ENCODE measurements at places on chromosomes 12 and 14.

DNA sequence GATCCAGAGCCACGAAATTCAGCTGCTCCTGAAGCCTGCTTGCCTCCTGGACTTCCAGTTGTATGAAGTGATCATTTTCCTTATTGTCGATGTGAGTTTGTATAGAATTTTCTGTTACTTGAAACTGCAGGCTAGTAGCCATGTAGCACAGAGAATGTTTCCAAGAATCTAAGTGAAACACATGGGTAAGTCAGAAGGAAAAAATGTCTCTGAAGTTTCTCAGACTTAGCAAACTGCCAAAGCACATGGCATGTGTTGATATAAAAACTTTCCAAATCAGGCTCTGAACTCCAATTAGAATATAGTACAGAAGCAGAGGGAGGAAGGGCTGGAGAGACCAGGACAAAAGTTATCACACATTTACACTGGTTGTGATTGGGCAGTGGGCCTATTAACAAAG lies 9.8 kb upstream of the PCNX1 start:
- no peak for DNase-seq

DNA sequence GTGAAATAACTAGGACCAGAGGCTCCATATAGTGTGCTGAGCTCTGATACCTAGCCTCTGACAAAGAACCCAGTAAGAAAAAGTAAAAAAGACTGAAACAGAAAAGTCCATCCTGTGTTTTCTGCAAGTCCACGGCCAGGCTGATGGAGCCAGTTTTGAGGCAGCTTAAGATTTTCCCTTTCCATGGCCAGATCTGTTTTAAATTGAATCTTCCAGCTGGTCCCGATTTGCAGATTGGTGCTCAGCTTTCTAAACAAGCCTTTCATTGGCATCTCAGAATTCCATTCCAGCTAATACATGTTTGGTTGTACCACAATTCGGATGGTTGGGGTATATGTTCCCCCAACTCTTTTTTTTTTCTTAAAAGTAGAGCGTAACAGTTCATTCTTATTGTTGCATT lies 152.0 kb downstream of the DACT1 start:
- DNase-seq = no peak

DNA sequence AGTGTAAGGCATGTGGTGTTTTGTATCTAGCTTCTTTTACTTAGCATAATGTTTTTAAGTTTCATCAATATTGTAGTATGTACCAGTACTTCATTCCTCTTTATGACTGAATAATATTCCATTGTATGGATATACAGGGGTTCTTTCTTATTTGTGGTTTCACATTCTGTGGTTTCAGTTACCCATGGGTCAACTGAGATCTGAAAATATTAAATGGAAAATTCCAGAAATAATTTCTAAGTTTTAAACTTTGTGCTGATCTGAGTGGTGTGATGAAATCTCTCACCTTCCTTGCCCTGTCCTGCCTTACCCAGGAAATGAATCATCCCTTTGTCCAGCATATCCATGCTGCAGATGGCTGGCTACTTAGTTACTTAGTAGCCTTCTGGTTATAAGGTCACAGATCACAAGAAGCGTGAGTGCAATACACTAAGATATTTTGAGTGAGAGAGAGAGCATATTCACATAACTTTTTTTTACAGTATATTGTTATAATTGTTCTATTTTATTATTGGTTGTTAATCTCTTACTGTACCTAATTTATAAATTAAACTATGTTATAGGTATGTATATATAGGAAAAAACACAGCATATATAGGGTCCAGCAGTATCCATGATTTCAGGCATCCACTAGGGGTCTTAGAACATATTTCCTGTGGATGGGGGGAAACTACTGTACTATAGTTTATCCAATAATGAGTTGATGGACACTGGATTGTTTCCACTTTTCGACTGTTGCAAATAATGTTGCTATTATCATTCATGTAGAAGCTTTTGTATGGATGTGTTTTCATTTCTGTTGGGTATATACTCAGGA lies 59.6 kb upstream of the LRTM2 start:
- no peak for DNase-seq

DNA sequence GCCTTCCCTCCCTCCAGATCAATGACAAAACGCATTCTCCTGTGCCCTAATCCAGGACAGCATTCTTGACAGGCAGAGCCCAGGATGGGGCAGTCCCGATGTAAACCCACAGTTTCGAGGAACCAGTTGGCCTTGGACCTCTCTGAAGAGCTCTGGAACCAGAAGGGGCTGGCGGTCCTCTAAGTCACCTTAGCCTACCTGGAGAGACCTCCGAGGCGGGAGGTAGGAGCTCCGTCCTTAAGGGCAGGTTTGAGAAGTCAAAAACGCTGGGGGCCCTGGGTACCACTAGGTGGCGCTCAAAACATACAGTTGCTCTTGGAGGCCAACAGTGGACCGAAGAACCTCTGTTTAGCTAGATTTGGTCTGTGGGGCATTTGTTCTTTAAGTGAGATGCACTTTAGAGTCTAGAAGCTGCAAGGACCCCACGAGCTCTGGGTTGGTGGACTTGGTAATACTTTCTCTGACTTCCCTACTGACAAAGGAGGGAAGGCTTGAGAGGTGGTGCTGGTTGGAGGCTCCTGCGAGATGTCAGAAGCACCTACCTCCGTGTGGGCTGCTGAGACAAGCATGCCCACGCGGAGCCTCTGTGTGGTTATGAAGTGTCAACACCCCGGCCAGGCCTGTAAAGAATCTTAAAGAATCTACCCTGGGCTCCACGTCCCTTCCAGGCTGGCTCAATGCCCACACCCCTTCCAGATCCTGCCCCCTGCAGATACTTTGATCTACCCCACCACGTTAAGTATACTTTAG lies 74.8 kb upstream of the CHST11 start:
- peak; percentile 64 for DNase-seq

DNA sequence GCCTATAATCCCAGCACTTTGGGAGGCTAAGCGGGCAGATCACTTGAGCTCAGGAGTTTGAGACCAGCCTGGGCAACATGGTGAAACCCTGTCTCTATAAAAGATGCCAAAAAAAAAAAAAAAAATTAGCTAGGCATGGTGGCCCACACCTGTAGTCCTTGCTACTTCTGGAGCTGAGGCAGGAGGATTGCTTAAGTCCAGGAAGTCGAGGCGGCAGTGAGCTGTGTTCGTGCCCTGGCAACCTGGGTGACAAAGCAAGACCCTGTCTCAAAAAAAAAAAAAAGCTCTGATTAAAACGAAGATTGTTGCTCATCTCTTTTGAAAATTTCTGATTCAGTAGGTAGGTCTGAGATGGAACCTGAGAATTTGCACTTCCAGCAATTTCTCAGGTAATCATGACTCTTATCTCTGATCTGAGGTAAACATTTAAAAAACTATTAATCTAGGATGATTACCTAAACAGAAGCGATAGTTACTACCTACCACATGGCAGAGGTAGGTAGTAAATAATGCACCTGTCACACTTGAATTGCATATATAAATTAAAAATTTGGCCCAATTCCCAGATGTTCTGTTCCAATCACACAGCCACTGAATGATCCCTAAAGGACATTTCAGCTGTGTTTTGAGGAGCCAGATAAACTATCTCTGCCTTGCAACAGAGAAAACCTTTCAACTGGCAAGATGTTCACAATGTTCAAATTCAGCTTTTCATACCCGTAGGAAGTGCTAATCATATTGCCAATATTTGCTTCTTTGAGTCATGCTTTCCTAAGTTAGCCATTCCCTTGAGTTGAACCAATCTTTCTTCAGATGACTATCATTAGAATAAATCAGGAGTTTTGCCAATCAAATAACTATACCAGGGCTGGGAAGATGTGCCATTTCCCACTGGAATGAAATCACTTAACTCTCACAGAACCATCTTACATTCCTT lies 4.2 kb upstream of the TEP1 start:
- DNase-seq = no peak

GRCh38 chr14:54366736-54367735 lies 29.8 kb upstream of the CDKN3 start:
- DNase-seq = peak; percentile 14

DNA sequence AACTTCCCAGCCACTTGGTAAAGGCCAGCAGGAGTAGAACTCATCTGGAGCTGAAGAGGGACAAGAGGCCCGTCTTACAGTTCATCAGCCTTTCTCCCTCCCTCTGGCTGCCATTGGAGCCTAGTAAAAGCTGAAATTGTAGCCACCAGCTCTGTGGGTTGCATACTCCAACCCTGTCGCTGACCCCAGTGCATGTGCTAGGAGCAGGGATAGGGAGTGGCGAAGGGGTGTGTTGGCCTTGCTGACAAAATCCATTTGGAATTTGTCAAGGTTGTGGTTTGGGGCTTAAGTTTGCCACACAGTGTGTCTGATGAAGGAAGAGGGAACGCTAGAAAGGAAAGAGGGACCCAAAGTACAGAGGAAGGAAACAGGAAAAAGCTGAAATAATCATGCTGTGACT lies 4.0 kb upstream of the ARF3 start:
- no peak for DNase-seq

GRCh38 chr12:57079821-57080220 lies 1.2 kb upstream of the NEMP1 start:
- no peak for DNase-seq

- DNase-seq = no peak
These were observed 79.8 kb downstream of the SRRM4 start for GRCh38 chr12:119060847-119061796.

DNA sequence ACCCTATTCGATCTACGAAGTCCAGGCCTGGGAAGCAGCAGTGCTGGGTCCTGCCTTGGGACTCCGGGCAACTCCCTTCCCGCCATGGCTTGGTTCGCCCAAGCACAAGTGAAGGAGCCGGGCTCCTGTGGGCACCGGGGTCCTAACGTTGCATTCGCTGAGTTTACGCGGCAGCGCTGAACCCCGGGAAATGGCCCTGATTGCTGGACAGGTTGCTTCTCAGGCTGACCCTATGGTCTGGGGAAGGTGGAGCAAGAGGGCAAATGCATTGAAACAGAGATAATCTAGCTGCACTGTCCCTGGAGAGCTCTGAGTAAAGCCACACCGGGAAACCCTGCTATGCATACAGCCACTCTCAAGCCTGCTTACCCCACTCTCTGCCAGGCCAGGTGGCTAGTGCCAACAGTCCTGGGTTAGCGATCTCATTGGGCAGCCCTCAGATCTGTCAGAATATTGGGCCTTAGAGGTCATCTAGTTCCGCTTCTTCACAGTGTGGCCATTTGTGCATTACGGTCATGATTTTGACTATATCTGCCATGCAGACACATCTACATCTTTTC lies 11.3 kb downstream of the SYNE3 start:
- no peak for DNase-seq

GRCh38 chr12:122870867-122871664 lies 24.9 kb downstream of the VPS37B start:
- no peak for DNase-seq

GRCh38 chr14:75859746-75860145 lies 122.0 kb downstream of the TGFB3 start:
- no peak for DNase-seq

GRCh38 chr14:36522347-36522971 lies 2.4 kb upstream of the NKX2-1 start:
- DNase-seq = no peak

DNA sequence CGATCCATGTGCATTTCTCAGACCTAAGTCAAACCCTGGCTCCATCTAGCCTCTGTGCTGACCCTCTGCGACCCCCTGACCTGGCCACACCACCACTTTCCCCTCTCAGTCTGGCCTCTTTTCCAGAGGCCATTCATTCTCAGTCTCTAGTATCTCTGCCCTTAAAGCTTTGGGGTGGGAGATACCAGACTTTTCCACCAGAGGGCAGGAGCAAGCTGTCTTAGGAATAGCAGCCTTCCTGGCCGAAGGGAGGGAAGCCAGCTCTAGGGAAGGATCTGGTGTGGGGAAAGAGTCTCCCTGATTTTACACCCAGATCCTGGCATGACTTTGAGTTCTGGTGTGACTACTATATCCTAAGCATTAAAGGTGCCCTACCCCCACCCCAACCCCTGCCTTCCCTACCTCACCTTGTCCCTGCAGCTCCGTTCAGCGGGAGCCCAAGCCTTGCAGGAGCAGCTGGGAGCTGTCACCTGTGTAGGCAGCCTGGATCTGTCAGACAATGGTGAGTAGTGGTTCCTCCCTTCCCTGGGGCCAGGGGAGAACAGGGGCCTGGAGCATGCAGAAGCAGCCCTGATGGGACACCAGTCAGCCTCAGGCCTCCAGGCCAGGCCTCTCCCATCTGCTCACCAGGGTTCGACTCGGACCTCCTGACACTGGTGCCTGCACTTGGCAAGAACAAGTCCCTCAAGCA lies 6.6 kb downstream of the CARMIL3 start:
- DNase-seq = peak; percentile 84

DNA sequence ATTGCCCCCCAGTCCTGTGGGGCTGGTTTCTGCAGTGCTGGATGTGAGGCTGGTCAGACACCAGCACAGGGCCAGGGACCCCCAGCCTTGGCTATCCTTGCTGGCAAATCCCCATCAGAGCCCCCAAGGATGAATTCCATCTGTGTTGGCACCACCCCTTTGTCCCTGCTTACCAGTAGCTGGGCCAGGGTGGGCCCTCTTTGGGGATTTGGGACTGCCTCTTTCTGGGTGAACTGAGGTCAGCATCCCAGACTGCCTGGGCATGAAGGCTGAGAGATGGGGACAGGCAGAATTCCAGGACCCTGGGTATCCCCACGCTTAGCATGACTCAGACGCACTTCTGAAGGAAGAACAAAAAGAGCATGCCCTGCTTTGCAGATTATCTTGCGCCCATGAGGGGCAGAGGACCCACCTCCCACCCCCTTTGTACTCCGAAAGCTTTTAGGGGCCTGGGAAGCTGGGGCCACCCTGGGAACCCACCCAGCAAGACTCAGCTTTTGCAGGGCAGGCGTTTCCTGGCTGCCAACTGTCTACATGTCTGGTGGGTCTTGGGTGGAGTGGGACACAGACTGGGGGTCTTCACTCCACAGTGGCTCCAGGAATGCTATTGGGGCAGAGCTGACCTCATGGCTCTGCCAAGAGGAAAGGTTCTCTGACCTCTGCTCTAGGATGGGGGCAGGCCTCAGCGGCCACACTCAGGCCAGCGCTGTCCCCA lies 26.8 kb downstream of the RFLNA start:
- DNase-seq = no peak

DNA sequence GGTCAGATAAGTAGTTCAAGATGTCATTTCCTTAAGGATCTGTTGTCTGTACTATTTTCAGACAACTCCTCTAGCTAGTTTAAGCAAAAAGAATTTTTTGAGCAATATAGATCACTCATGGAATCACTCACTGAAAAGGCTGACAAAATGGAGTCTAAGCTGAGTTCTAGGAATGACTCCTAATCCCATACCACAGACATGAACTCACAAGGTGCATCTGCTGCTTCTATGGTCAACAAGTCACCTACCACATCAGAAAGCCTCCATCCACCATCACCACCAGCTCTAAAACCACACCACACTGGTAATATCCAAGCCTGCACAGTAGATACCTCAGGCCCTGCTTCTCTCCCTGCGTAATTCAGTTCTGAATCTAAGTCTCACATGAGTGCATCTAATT lies 33.0 kb downstream of the PWP1 start:
- no peak for DNase-seq

DNA sequence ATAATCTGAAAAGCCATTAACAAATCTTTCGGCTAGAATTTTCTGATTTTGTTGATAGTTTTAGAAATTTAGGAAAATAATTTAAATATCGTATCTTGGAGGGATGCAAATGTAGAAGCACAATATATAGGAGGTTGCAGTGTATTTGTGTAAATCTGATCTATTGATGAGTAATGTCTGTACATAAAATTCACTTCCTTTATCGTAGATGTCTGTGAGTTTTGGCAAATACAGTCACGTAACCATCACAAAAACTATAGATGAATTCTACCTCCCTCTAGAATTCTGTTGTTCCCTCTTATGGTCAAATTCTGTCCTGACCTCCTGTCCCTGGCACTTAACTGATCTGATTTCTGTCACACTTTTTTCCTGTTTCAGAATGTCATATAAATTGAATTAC lies 151.8 kb downstream of the FUT8 start:
- no peak for DNase-seq

- DNase-seq = no peak
These were observed 51.8 kb upstream of the FBRSL1 start for GRCh38 chr12:132437943-132438700.

Data from GM12891 (cell line).